ENCODE measurements at places on chromosomes 2 and 18. TPM values are rescaled to one million over a fixed set of nuclear protein-coding genes. Genes with fewer than 3 reads are reported as not detected.

TMEM169 gene
- total RNA-seq, result 0.25 TPM

CSRNP3 gene
- 4.0 TPM for total RNA-seq

DNA sequence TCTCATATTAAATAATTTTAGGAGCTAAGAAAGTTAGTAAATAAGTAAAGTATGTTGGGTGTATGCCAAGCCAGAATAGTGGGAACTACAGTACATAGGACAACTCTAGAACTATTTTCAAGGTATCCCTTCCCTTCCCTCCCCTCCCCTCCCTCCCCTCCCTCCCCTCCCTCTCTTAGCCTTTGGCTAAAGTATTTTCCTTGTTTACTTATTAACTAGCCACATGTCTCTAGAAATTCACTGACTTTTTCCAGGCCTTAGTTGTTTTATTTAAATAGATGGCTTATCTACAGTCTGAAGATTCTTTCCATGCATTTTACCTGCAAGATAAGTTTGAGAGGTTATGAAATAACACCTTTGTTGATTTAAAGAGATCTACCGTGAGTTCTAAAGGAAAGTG is 402.1 kb downstream of the PARD3B start:
- H3K27me3 ChIP-seq, result no peaks in the 10 kb centered on the region
- H3K36me3 ChIP-seq, result no peaks in the 10 kb centered on the region
- no peak overlapping the region for H3K27ac ChIP-seq
- no peak for DNase-seq
- H3K4me3 ChIP-seq, result no peak overlapping the region
- H3K4me1 ChIP-seq, result no peaks in the 10 kb centered on the region

DNA sequence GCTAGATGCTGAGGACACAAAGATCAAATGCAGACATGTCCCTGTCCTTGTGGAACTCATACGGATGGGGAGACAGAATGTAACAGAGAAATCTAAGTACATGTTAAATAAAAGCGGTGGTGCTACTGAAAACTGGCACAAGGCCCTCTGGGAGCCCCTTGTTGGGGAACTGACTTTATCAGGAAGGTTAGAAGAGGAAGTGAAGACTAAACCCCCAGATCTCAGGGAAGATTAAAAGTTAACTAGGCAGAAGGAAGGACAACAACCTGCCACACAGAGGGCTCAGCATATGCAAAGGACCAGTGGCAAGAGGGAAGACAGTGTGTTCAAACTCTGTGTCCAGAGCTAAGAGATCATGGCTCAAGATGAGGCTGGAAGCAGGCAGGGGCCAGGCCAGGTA is 4.8 kb downstream of the CACNB4 start:
- H3K4me3 ChIP-seq, result no peak overlapping the region
- DNase-seq, result no peak
- H3K36me3 ChIP-seq, result no peaks in the 10 kb centered on the region
- no peaks in the 10 kb centered on the region for H3K27me3 ChIP-seq
- peaks cover 19% of the 10 kb centered on the region for H3K4me1 ChIP-seq

DNA sequence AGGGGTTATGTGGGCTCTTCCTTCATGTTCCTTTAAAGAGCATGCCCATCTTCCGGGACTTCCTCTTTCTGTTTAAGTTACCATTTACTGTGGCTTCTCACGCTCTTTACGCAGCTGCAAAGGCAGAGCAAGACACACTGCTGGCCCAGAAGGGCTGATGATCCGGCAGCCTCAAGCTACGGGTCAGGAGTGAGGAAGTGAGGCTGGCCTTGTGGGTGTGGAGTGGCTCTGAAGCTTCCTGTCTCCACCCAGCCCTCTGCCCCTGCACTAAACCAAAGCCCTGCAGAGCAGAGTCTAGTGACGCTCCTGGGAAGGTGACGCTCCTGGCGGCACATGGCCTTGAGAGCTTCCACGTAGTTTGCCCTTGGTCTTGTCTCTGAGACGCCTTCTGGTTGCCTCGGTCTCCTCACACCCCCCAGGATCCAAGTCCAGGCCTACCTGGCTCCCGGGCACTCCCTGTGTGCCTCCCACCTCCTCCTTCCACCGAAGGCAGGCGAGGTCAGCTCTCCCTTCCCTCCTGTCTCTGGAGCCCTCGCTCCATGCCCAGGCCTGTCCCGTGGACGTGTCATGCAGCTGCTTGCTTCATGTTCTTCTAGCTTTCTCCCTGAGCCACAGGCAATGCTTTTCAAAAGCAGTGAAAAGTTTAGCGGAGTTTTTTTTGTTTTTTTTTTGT is 50.3 kb downstream of the ARL4C start:
- peak; percentile 63 for DNase-seq
- no peaks in the 10 kb centered on the region for H3K36me3 ChIP-seq
- no peak overlapping the region for H3K4me3 ChIP-seq
- peaks cover 19% of the 10 kb centered on the region for H3K4me1 ChIP-seq
- H3K27ac ChIP-seq, result peak overlapping the region; percentile 62
- no peaks in the 10 kb centered on the region for H3K27me3 ChIP-seq

GRCh38 chr2:11129598-11130449 is 25.4 kb upstream of the SLC66A3 start:
- peaks cover 37% of the 10 kb centered on the region for H3K4me1 ChIP-seq
- H3K27me3 ChIP-seq, result peaks cover 21% of the 10 kb centered on the region
- H3K27ac ChIP-seq, result peak overlapping the region; percentile 54
- H3K36me3 ChIP-seq, result no peaks in the 10 kb centered on the region
- DNase-seq, result peak; percentile 41
- peak overlapping the region; percentile 59 for H3K4me3 ChIP-seq

Data from left ventricle myocardium inferior (tissue), 1 donor.